ENCODE measurements at places on chromosomes 5 and 9. TPM values are rescaled to one million over a fixed set of nuclear protein-coding genes. Genes with fewer than 3 reads are reported as not detected.

DNA sequence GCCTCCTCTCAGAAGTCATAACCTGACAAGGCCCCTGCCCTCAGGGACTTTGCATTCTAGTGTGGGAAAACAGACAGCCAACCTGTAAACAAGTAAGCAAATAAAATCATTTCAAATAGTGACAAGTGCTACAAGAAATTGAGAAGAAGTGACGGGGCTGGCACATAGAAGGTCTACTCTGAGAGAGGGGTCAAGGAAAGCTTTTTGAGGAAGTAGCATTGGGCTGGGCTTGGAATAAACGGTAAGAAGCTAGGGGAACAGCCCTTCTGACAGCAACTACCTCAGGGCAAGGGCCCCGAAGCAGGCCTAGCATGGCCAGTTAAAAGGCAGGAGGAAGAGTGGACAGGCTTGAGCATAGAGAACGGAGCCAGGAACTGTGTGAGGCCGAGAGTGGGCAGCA is 4.8 kb upstream of the SLC2A8 start:
- no peak for DNase-seq

DNA sequence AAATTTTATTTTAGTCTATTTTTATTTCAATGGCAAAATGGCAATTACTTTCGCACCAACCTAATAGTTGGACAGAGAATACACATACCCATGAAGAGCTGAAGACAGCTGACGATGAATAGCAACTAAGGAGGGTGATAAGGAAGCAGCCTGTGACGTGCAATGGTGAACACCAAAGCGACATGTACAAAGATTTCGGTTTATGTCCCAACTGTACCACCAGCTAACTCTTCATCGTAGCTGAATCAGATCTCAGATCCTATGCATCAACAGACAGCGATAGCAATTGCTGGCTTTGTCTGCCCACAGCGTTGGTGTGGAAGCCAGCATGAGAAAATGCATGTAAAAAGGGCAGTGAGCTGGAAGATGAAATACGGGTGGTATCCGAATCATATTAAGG is 130.6 kb upstream of the ANKH start:
- DNase-seq = no peak

- peak; percentile 67 for DNase-seq
These were observed 315.5 kb upstream of the C9orf72 start for GRCh38 chr9:27888661-27889295.

DNA sequence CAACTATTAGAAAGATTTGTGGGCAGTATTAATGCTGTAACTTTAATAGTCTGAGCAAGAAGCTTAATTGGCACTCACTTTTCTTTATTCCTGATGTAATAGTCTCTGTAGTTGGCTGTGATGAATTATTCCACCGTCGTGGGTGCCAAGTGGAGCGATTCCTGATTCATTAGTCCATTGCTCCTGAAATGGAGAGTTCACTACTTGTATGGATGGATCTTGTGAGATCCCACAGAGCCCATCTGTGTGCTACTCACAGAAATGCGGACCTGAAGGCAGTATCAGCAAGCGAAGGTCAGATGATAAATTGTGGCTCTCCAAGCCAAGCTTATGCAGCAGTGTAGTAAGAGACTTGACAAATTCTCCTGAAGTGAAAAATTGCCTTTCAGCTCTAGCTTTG is 212.2 kb downstream of the CHSY3 start:
- no peak for DNase-seq

- peak; percentile 3 for DNase-seq
These were observed 1729.2 kb upstream of the WWC1 start for GRCh38 chr5:166562246-166562645.

- no peak for DNase-seq
These were observed 574.5 kb downstream of the PRELID2 start for GRCh38 chr5:145260670-145261069.

- DNase-seq = no peak
These were observed 299.1 kb upstream of the EFNA5 start for GRCh38 chr5:107969847-107970246.

DNA sequence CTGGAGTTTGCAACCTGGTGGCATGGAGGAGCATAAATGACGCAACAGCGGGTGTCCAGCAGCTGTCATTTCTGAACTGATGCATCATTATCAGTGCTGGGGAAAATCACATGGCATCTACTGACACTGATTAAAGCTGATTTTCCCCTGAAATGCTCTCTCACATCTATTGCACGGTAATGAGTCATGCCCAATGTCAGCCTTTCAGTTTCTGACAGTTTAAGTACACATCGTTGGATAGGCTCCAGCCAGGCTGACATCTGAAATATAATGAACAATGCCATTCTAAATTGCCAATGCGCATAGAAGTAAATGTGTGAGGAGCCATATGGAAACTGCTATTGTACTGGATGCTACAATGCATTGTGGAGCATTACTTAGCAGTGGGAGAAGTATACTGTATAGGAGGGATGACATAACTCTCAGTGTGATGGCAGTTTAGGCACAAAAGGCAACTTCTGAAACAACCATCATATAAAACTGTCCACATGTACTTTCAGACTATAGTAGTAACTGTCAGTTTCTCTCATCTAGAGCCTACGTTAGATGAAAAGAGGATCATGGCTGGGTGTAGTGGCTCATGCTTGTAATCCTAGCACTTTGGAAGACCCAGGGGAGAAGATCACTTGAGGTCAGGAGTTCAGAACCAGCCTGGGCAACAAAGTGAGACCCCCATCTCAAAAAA is 389.3 kb upstream of the DMAC1 start:
- DNase-seq = no peak

DNA sequence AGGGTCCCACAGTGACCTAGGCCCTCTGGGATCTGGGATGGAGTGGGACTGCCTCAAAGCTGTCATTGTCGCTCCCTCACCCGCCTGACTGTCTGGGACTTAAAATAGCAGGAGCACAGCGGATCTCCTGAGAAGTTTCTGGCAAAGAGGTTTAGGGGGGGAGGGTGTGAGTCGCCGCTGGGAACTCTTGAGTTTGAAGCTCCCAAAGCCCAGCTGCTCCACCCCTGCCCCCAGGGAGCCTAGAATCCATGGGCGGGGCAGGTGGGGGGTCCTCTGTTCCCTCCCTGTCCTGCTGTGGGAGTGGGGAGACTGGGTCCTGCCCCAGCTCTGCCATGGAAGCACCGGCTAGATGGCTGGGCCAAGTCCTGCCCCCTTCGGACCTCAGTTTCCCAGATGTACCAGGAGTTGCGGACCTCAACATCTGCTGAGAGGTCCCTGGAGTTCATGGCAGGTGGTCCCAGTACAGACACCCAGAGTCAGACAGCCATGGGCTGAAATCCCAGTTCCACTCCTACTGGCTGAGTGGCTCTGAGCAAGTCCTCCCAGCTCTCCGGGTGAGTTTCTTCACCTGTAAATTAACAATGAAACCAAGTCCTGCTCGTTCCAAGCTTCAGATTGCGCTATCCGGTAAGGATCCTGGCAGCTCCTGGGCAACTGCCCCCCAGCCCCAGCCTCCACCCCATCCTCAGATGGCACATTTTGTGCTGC is 985 bp upstream of the WDR38 start:
- no peak for DNase-seq

DNA sequence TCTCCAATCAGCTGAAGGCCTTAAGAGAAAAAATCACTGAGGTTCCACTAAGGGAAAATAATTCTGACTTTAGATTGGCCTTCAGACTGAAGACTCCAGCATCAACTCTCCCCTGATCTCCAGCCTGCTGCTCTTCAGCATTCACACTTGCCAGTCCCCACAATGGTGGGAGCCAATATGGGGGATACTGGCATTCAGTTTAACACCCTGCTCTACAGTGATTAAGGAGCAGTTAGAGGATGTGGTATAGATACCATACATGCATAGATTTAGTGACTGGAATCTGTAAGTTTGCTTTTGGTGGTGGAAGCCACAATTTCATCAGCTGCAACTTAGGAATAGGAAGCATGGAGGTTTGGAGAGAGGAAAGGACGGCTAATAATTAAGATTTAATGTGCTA is 2017.7 kb upstream of the CDH6 start:
- no peak for DNase-seq

DNA sequence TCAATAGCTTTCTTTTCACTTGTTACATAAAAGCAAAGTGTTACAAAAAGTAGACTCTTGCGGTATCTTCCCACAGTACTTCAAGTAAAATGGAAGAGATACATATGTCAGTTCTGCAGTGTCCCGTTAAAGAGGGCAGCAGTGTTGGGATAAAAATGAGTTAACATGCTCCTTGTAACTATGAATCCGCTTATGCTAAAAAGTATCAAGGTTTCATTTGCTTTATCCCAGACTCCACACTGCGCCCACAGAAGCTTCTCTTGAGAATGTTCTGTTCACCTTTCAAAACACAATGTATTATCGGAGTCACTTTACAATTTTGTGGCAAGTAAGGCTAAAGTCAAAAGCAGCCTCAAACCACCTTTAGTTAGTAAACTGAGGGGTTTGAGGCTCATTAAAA is 790 bp downstream of the PTAR1 start:
- no peak for DNase-seq

GRCh38 chr9:131406563-131407436 is 12.9 kb downstream of the PRRC2B start:
- no peak for DNase-seq

DNA sequence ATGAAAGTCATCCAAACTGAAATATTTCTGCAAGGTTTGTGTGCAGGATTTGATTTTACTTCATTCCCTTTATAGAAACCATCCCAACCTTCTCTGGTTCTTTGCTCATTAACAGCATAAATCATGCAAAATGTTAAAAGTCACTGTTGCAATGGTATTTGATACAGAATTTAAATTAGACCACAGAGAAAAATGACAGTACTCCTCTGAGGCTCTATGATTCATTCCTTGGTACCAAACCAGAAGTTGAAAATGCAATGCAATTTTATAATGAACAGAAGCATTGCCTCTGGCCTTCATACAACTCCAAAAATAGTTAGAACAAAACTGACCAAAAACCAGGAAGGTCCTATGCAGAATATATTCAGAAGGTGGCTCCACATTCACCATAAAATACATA is 607.1 kb downstream of the TLE1 start:
- DNase-seq = no peak

- no peak for DNase-seq
These were observed 340.9 kb downstream of the KCNN2 start for GRCh38 chr5:114702731-114703130.

DNA sequence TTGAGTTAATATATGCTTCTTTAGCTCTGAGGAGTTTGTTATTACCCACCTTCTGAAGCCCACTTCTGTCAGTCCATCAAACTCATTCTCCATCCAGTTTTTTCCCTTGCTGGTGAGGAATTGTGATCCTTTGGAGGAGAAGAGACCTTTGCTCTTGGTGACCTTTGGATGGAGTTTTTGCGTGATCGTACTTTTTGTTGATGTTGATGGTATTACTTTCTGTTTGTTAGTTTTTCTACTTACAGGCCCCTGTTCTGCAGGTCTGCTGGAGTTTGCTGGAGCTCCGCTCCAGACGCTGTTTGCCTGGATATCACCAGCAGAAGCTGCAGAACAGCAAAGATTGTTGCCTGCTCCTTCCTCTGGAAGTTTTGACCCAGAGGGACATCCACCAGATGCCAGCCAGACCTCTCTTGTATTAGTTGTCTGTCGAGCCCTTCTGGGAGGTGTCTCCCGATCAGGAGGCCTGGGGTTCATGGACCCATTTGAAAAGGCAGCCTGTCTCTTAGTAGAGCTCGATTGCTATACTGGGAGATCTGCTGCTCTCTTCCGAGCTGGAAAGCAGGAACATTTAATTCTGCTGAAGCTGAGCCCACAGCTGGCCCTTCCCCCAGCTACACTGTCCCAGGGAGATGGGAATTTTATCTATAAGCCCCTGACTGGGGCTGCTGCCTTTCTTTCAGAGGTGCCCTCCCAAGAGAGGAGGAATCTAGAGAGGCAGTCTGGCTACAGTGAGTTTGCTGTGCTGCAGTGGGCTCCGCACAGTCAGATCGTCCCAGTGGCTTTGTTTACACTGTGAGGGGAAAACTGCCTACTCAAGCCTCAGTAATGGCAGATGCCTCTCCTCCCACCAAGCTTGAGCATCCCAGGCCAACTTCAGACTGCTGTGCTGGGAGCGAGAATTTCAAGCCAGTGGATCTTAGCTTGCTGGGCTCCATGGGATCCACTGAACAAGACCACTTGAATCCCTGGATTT is 445.5 kb downstream of the MAN2A1 start:
- DNase-seq = no peak

DNA sequence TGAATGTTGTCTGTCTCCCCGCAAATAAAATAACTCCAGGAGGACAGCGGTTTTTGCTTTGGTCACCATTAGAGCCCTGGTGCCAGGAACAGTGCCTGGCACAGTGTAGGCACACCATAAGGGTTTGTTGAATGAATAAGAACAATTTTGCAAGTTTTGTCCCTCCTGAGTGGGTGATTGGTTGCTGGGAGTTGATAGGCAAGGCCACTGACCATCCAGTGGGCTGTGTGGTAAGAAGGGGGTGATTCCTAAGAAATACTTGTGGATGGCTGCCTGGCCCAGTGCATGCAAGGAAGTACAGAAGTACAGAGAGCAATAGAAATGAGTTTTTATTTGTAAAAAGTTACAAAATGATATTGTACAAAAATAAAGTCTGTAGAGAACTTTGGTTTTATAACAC is 27.5 kb downstream of the GDNF start:
- DNase-seq = no peak

The ANKRD33B gene
- total RNA-seq = 15.4 TPM

The TLR4 gene
- 0.27 TPM for total RNA-seq

The ADAMTS2 gene
- total RNA-seq = 6.4 TPM

The TEX53 gene
- not detected for total RNA-seq
